CD4-positive, alpha-beta T cell treated with Interleukin-12 subunit alpha and Interleukin-12 subunit beta, for 1 hour (primary cell): ENCODE measurements at places on chromosomes 1 and 21.

- DNase-seq: no peak
These were observed 439.3 kb downstream of the USP25 start for GRCh38 chr21:16169102-16169511.

GRCh38 chr1:61926597-61926996, 184.3 kb downstream of the PATJ start:
- no peak for DNase-seq

- DNase-seq: no peak
These were observed 4.0 kb downstream of the KRTAP12-4 start for GRCh38 chr21:44650265-44650972.

DNA sequence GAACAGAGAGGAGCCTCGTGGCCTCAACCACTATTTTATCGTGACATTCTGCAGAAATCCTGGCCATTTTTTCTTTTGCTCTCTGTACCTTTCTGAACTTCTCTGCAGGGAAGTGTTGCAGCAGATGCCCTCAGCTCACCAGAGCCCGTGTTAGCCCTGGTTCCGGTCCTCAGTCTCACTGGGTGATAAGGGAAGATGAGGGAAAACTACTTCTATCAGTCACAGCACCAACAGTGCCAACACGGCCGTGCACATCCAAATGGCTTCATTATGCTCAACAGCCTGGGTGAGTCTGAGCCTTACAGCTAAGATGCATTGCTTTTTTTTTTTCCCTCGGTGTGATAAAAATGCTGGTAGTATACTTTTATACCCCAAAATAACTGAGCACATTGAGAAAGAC, 93.0 kb downstream of the KIF26B start:
- DNase-seq: no peak

- no peak for DNase-seq
These were observed 91.7 kb downstream of the TTC3 start for GRCh38 chr21:37164742-37165141.

- DNase-seq: no peak
These were observed 130.2 kb downstream of the IFI44 start for GRCh38 chr1:78779831-78780230.

- DNase-seq: no peak
These were observed at the start of gene OR14I1 for GRCh38 chr1:248702714-248703113. TSS of gene OR14I1 (minus strand) at chr1:248702766.

GRCh38 chr1:202586018-202586821, 124.0 kb downstream of the SYT2 start:
- no peak for DNase-seq

GRCh38 chr1:119915517-119915916, 19.2 kb upstream of the ADAM30 start:
- DNase-seq: no peak

DNA sequence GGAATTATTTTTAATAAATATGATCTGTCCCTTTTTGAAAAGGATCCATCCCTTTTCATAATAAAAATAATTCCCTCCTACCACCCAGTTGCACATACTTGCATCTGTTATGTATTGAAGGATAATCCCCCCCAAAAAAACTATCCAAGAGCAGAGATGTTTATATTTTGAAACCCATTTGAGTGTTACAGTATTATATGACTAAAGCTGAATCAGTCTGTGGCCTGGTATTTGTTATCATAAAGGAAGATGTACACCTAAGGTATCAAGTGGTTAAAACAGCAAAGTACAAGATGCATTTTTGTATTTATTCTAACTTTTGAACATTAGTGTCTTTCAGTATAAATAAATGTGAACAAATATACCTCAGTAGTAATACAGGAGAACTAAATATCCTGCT, 12.7 kb upstream of the TGFB2 start:
- DNase-seq: no peak

DNA sequence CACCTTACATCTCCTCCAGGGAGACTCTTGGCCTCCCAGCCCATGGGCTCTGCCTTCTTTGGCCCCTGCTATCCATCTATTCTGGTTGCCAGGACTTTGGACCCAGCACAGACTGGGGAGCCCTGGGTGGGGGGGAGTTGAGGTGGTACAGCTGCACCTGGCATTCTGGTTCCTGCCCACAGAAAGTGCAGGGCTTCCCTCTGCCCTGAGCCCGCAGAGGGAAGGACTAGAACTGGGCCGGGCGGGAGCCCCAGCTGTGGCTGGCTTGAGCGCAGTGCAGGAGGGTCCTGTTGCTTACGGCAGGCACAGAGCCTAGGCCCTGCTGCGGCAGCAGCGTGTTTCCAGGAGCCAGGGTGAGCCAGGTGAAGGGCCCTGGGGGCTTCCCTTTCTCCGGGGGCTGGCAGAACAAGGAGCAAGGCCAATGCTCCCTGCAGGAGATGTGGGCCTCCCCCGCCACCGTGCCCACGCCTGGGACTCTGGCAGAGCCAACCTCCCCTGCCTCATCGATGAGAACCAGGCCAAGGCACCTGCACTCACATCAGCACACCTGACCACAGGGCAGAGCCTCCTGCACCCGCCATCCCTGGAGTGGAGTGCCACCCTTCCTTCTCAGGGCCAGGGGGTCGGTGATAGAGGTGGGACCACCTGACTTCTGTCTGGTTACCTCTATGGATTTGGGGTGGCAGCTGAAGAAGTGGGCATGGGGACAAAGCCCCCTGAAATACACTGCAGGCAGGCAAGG, 16.1 kb downstream of the PARS2 start:
- no peak for DNase-seq

GRCh38 chr1:112026016-112026415, 36.5 kb upstream of the KCND3 start:
- no peak for DNase-seq

GRCh38 chr1:3557366-3557765, 53.9 kb downstream of the MEGF6 start:
- DNase-seq: no peak

GRCh38 chr1:206866062-206866461, 639 bp downstream of the IL20 start:
- DNase-seq: no peak

- DNase-seq: peak; percentile 88
These were observed 53.8 kb downstream of the IER5 start for GRCh38 chr1:181142096-181142958.

DNA sequence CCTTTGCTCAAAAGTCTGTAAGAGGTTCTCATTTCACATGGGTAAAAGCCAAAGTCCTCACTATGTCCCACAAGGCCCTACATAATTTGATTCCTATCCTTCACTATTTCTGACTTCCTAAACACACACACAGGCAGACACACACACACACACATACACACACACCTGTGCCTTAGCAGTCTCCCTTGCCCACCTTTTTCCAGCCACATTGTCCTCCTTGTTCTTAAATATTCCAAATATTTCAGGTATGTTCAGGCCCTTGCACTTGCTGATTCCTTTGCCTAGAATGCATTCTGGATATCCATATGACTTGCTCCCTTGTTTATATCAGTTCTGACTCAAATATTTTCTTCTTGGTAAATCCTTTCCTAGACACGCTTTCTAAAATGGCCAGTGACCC, 54.6 kb downstream of the NTNG1 start:
- no peak for DNase-seq

GRCh38 chr21:42989816-42990650, 15.7 kb downstream of the PKNOX1 start:
- no peak for DNase-seq

DNA sequence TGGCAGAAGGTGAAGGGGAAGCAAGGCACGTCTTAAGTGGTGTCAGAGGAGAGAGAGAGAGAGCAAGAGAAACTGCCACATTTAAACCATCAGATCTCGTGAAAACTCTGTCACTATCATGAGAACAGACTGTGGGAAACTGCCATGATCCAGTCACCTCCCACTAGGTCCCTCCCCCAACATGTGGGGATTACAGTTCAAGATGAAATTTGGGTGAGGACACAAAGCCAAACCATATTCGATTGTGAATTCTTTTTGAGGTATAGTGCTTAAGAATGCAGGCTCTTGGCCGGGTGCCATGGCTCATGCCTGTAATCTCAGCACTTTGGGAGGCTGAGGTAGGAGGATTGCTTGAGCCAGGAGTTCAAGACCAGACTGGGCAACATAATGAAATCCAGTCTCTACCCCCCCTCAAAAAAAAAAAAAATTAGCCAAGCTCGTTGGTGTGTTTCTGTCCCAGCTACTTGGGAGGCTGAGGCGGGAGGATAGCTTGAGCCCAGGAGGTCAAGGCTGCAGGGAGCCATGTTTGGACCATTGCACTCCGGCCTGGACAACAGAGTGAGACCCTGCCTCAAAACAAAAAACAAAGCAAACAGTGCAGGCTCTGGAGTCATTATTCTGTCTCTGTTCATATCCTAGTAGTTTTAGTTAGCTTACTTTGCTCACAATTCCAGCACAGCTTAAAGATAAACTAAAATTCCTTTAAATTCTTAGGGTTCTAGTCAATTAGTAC, 6.0 kb downstream of the ZCCHC17 start:
- no peak for DNase-seq

DNA sequence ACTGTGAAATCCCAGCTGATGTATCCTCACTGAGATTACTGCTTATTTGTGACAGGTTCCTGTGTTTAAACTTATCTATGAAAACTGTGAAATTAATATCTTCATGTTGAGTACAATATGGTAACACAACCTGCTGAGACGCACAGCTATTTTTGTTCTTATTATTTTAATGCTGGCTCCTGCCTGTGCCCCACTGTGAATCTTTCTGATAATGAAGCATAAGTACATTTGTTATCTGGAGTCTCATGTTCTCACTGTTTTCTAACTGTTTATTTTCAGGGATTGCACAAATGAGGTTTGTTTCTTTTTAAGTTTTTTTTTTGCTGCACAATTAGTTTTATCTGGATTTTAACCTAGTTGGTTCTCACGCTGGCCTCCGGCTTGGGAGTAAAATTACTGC, 39.9 kb upstream of the IFNAR2 start:
- DNase-seq: no peak

- no peak for DNase-seq
These were observed 400.6 kb downstream of the PTPRU start for GRCh38 chr1:29636936-29637335.

- DNase-seq: no peak
These were observed 12.5 kb downstream of the ITGB2 start for GRCh38 chr21:44907966-44908895.

- peak; percentile 45 for DNase-seq
These were observed 67.6 kb downstream of the MAP3K21 start for GRCh38 chr1:233394860-233395717.

GRCh38 chr1:45802343-45803298, 791 bp upstream of the MAST2 start:
- no peak for DNase-seq

DNA sequence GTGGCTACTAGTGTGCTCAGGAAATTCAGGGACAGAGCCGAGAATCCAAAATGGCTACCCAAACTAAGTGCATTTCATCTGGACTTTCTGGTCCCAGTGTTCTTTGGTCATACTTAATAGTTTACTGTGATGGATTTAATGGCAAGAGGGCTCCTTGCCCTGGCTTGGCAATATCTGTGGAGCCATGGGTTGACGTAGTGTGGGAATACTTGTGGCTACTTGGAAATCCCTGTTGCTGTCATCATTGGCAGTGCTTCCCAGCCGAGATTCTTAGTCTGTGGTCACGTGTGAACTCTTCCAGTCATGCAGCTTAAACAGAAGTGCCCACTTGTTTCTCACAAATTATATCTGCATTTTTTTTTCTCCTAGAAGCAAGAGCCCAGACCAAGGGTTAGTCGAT, 198.9 kb downstream of the HS2ST1 start:
- DNase-seq: no peak

DNA sequence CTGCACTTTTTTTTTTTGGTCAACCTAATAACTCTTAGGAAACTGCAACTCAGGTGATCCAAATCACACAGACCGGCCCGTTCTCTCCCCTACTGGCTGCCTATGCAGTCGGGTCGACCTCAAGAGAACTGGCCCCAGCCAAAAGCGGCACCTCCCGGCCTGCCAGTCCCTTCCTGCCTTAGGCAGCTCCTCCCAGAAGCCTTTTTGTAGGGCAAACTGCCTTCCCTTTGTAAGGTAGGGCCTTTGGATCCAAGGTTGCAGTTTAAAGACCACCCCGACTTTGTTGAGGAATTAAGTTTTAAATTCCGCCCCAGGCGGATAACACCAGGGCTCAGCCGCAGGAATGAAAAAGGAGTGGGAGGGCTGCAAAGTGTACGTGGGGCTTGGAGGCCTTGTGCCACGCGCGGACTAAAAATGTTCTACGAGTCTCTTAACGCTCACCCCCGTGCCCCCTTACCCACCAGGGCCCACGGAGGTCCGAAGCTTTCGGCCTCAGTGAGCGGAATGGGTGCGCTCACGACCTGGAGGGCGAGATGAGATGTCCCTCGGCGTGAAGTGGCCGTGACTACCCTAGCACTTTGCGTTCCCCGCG, 642 bp upstream of the ST3GAL3 start:
- no peak for DNase-seq

- DNase-seq: no peak
These were observed 13.8 kb downstream of the ABCA4 start for GRCh38 chr1:94107141-94107540.

DNA sequence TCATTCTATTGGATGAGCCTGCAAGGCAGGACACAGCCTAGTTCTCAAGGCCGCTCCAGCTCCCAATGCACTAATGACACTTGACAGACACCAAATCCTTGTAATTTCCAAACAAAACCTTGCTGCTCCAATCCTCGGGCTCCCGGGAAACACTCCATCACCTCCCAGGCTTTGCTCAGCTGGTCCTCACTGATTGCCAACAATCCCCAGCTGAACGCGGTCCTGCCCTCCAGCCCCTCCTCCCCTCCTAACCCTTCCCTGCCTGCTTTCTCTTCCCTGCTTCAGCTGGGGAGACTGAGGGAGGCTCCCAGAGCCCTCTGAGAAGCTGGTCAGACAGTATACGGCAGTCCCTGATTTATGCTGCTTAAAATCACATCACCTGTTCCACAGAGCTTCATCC, 114.4 kb upstream of the TNR start:
- DNase-seq: no peak

DNA sequence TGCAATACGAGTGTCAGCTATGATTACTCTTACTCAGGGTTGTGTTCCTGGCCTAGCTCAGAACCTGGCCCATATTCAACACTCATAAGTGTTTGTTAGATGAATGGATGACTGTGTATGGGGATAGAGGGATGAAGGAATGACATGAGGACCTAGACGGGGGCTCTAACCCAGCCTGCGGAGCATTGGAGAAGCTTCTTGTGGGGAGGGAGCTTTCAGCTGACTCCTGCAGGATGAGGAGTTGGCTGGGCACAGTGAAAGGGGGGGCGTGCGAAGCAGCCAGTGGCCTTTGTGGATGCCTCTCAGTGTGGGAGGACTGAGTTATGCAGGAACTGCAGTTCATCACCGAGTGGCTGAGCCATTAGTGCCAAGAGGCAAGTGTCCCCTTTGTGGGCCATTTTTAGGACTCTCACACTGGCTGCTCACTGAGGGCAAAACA, 1.2 kb upstream of the EXTL1 start:
- DNase-seq: no peak

DNA sequence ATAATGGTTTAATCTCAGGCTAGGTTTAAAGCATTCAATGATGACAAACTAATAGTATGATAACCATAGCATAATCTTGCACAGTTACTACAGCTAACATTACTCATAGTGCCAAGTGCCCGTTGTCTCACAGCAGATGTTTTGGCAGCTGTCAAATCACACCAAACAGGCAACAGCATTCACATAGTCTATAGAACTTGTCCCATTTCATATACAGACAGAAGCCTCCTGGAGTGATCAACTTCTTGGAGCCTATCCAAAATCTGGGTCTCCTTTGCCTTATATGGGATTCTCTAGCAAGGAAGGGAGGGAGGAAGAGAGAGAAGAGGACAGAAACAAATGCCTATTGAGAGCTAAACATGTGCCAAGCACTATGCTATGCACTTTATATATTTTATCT, 250.6 kb upstream of the ZP4 start:
- DNase-seq: no peak

GRCh38 chr1:212782422-212783154, 9.0 kb downstream of the NSL1 start:
- DNase-seq: peak; percentile 39

GRCh38 chr1:17826165-17826488, 71.0 kb downstream of the ACTL8 start:
- no peak for DNase-seq
